NT2/D1 (cell line): ENCODE measurements at places on chromosomes 16 and 17.

DNA sequence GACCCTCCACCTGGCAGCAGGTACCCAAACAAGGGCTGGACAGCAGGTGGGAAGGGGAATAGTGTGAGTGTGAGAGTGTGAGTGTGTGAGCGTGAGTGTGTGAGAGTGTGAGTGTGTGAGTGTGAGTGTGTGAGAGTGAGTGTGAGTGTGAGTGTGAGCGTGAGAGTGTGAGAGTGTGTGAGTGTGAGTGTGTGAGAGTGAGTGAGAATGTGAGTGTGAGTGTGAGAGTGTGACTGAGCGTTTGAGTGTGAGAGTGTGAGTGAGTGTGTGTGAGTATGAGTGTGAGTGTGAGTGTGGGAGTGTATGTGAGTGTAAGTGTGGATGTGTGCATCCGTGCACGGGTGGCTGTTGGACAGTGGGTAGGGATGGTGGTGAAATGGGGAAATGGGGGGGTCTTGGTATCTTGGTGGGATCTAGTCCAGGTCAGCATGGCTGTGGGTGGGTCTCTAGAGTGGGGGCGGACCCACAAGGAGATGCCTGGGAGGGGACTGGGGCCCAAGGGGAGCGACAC lies 408 bp downstream of the ADGRG1 start:
- no peak for DNase-seq

DNA sequence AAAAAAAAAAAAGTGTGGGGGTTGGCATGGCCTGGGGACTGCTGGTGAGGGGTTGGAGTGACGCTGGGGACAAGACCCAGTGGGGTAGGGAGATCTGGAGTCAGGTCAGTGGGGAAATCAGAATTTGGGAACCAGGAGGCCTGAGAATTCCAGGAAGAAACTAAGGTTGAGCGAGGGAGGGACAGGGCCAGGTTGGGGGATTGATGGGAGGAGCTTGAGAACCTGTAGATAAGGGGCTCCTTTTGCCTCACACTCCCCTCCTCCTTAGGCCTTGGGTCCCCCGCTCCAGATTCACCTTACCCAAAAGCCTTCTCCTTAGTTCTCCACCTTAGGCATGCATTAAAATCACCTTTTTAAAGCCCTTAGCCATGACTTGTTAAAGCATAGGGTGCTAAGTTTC lies 8.3 kb upstream of the PYDC1 start:
- no peak for DNase-seq

DNA sequence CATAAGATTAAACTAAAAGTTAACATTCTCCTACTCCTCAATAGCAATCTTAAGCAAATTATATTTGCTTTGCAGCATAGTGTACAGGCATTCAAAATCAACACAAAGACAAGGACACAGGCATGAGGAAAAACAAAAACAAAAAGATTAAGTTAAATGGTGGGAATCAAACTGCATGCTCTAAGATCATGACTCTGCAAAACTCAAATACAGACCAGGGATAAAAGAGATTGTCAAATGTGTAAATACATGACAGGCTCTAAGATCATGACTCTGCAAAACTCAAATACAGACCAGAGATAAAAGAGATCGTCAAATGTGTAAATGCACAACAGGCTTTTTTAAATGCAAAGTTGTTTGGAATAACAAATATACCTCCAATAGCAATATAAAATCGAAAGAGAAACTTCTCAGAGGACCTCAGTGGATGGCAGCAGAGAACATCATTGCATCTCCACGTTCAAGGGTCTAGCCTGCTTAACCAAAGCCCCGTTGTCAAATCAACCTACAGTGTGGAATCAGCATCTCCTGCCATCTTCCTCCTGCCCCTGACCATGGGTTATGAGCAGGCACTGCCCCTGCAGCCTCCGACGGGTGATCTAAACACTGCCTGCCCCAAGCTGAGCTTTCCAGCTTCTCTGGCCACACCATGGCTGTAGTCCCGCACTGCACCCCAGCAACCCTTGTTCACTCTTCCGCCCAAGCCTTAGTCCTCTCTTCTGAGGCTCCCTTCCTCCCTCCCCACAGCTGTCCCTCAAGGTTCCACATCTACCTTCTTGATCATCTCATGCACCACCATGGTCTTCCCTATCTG lies 446.1 kb downstream of the SOX9 start:
- no peak for DNase-seq

- no peak for DNase-seq
Observed at GRCh38 chr17:11908711-11909146, 88.5 kb downstream of the ZNF18 start.

DNA sequence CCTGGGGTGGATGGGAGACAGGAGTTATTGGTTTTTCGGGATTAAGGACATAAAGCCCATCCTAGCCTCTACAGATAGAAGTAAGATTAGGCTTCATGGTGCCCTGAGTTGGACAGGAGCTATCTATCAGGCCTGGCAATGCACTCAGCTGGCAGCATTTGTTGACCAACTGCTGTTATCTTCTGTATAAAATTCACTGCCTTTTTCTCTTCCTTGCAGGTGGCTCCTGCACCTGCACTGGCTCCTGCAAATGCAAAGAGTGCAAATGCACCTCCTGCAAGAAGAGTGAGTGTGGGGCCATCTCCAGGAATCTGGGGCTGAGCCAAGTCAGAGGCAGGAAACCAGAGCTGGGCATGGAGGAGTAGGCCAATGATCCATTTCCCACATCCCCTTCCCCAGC lies 579 bp downstream of the MT1A start:
- no peak for DNase-seq

- no peak for DNase-seq
Observed at GRCh38 chr17:37742116-37742761, 2.6 kb downstream of the HNF1B start.

- peak; percentile 68 for DNase-seq
Observed at GRCh38 chr17:68462381-68463210, 5.3 kb upstream of the WIPI1 start.

GRCh38 chr17:65405563-65405962 lies 155.9 kb downstream of the AXIN2 start:
- no peak for DNase-seq

GRCh38 chr16:61952841-61953240 lies 83.4 kb downstream of the CDH8 start:
- DNase-seq, result no peak

GRCh38 chr17:15386083-15386482 lies 44.7 kb upstream of the TEKT3 start:
- DNase-seq, result no peak

DNA sequence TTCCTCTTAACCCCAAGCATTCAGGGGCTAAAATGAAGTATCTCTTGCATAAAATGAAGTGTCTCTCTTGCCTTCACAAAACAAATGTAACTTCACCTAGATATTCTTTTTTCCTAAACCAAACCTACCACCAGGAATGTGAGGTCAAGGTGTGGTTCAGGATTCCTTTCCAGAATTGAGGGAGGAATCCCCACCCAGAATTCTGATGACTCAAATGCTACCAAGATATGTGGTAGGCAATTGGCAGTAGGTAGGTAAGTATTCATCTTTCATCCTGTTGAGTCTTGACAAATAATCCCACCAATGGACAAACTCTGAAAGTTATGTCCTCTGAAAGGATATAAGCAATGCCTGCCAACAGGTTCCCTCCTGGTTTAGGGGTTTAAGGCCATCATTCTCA lies 26.2 kb downstream of the TRIM16 start:
- DNase-seq, result no peak

DNA sequence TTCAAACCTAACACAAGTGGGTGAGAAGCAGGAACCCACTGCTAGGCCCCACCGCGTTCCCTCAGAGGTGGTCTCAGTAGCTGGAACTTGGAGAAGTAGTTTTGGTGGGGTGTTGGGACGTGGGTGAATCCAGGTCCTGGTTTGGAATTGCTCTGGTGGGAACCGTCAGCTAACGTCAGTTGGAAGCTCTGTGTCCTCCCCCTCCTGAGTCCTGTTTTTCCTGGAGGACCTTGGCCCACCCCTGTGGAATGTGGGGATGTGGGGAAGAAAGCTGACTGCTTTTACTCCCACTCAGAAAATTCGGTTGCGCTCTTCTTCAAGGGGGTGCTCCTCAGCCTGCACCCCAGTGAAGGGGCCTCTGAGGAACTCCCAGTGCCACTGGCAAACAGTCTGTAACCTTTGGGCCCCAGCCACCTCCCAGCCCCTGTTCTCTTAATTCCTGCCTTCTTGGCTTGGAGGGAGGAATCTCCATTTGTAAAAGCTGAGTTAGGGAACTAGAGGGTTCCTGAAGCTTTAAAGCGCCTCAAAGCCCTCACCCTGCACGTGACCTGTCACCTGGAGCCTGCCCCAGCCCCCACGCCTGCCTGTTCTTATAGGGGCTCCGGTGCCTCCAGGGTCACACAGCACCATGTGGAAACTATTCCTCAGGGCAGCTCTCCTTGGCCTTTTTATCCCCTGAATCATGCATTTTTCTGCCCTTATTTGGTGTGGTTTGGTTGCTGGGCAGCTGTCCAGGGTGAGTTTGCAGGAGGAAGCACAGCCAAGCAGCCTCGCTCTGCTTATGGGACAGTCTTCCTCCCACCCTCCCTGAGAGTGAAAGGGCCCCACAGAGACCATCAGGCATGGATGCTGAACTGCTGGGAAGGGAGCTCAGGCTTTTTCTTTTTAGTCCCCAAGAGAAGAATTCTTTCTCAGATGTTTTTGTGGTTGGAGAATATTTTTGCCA lies 16.2 kb upstream of the NAGLU start:
- peak; percentile 63 for DNase-seq

DNA sequence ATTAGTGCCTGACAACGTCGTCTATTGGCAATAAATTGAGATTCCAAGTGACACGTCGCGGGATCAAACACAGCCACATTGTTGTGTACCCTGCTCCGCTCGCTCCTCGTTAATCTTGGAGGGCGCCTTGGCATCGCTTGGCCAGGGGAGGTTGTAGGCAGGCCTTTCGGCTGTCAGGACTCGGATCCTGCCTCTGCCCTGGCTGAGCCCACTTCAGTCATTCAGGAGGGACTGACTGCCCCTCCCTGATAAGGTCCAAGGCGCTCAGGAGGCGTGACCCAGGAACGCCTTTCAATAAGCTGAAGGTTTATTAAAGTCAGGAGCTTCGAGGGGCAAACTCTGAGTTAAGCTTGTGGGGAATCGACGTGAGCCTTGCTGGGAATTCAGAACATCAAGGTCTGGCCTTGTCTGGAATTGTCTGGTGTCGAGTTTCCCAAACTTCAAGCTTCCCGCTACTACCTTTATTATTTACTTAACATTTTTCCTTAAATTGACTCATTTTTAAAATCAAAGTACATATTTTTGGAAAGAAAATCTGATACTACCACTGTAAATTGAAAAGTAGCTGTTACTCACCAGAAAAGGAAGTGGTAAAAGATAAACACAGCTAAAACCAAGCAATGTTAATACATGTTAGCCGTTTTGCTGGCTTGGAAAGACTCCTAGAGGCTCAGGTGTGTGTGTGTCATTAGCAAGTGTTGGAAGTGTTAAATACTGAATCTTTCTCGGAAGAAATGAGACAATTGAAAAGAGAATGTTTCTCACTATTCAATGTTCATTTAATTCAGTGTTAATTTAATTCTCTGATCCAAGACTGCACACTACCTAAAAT lies 5.3 kb upstream of the IRX3 start:
- DNase-seq, result no peak

DNA sequence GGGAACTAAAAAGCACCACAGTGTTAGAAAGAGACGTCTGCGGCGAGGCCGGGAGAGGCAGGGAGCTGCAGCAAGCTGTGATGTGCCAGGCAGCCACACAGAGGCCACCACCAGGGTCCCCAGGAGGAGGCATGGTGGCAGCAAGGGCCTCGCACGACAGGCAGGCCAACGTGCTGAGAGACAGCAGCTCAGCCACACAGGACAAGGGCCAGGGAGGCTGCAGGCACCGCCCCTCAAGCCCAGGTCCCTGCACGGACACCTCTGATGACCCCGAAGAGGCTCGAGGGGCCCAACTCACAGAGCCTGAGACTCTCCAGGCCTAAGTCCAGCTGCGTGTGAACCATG lies 5.7 kb downstream of the HAGH start:
- DNase-seq, result no peak

DNA sequence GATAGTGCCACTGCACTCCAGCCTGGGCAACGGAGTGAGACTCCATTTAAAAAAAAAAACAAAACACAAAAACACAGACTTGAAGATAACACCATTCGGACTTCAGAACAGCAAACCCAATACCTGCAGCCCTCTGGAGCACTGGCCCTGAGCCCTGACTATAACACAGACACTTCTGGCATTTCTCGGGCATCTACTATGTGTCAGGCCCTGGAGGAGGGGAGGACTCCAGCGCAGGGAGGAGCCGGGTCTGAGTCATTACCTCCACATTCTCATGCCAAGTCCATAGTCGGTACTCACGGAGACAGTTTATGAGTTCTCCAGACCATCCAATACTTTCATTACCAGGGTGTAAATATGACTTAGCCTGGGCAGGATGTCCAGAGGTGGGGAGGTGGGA lies 48.8 kb downstream of the PITPNM3 start:
- no peak for DNase-seq

DNA sequence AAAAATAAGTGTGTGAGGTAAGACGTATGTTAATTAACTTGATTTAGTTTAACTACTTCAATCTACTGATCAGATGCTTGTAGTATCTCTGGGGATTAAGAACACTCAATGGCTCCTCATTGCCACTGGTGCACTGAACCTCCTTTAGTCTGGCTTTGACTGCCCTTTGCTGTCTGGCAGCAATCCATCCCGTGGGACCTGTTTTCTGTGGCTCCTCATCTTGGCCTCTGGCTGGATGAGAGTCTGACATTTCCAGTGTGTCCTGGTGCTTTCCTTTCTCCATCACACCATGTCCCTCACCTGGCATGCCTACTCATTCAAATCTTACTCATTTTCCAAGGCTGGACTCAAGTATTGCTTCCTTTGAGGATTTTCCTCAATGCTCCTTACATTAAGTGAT lies 212.2 kb downstream of the CA10 start:
- DNase-seq, result no peak

DNA sequence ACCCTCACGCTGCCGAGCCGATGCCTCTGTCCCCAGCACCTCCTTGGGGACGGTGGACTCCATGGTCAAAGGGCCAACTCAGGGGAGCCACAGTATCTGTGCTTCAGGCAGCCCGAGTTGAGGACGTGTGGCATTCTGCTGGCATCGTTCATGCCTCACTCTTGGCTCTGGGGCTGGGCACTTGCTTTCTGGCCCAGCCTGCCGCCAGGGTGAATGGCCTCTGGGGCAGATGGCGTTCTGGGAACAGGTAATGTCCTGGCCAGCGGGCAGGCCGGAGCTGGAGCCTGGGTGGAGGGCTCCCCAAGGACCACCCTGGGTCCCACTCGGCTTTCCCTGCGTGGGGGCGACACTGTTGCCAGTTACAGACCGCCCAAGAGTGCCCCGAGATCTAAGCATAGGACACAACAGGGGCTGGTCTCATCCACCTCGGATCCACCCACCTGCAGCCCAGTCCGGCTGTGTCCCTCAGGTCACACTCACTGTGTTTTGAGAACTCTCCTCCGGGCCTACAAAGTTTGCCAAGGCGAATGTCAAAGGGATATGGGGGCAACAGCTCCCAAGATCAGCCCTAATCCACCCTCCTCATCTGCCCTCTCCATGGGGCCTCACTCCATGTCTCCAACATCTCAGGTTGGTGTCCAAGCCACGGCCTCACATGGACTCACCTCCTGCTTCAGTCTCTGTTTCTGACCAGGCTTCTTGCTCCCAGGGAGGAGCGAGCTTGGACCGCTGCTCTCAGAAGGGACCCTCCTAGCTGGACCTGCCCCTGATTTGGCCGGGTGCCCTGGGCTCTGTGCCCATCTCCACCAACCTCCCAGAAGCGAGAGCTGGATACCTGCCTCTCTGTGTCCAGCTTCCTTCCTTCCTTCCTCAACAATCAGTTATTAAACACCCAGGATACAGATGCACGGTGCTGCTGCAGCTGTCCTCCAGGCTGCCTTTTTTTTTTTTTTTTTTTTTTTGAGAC lies 60.8 kb downstream of the TMEM235 start:
- DNase-seq, result no peak
